ENCODE measurements at places on chromosomes 5 and 9.

DNA sequence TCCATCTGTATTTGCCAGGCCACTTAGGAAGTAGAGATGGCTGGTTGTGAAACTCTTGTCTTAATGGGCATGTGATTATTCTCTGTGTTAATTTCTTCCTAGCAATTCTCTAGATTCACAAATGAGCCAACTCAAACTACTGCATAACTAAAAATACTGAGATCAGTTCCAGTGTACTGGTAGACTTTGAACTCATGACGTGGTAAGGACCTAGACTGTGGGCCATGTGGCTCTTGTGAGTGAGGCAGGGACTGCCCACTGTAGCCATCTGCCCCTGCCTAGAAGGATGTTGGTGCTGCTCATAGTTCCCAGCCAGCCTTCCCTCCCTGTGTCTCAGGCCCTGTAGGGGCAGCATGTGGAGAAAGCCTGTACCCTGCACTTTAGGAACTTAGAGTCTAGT is 47.4 kb downstream of the CYSTM1 start:
- DNase-seq, result no peak

GRCh38 chr9:687034-687785 is 154.3 kb upstream of the DMRT1 start:
- no peak for DNase-seq

DNA sequence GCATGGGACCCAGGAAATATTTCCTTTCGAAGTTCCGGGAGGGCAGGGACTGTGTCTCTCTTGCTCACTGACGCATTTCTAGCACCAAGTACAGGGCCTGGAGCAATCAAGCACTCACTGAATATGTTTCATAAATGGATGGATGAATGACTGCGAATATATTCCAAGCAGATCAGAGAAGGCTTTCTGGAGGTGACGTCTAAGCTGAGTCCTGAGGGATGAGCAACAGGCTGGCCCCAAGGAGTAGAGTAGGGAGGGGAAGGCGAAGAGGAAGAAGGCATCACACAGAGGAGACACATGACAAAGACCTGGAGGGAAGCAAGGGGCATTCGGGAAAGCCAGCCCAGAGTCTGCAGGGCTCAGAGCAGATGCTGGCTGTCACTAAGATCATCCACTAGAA is 13.9 kb downstream of the ANXA6 start:
- no peak for DNase-seq

DNA sequence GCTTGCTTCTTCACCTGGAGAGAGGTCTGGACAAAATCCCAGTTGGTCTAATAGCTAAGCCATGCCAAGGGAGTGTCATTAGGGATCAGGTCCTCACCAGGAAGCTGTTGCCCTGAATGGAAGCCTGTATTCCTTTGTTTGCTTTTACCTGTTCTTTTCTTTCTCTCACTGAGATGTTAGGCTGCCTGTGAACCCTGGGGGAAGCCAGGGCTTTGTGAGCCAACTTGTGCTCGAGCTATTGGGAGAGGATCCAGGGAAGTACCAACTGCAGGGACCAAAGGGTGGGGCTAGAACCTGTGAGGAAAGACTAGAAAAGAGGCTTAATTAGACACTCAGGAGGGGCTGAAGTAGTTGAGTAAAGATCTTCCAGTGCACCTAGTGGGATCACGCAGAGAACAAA is 451.2 kb upstream of the TLE4 start:
- DNase-seq, result no peak

DNA sequence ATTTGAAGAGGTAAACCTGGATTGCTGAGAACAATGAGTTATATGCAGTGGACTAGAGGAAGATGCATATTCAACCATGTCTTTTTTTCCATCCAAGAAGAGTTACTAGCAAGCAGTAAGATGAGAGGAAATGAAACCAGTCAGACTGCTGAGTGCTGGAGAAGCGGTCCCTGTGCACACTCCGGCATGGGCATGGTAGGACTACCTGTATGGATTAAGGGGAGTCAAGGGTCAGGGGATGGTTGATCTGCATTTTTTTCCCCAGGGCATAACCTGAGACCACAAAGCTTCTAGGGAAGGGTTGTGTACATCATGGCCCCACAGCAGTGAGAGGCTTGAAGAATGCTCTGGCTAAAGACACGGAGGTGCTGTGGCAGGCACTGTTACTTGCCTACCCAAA is 76.6 kb upstream of the ZNF169 start:
- no peak for DNase-seq

DNA sequence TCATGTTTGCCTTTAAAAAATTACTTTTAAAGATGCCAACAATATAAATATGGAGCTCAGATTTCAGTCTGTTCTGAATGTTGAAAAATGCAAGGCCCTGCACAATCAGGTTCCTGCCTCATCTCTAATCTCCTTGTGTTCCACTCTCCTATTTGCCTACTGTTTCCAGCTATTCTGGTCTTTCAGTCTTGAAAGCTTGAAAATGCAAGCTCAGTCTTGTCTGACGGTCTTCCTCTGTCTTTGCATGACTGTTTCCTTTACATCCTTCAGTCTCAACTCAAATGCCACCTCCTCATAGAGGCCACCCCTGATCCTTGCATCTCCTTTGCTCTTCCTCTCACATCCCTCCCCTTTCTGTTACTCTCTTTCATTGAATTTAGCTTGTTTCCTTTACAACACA is 354.9 kb downstream of the KIF4B start:
- DNase-seq, result no peak

- DNase-seq, result no peak
Observed at GRCh38 chr5:95730011-95730700, 980 bp upstream of the RHOBTB3 start.

DNA sequence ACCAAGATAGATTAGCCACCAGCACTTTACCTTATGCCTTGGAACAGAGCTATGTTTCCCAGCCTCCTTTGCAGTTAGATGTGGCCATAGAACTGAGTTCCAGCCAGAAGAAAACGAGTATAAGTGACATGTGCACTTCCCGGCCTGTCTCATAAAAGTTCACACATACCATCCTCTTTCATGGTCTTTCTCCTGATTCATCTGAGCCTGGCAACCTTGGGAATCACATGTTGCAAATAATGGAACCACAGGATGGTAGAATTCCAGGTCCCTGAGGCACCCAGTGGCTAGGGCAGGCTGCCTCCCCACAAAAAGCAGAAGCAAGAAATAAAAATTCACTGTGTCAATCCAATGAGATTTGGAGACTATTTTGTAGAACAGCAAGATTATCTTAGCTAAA is 128.1 kb downstream of the PDE4D start:
- no peak for DNase-seq

- no peak for DNase-seq
Observed at GRCh38 chr5:36529142-36529541, 77.3 kb upstream of the SLC1A3 start.

GRCh38 chr5:73230264-73231245 is 57.6 kb downstream of the TMEM174 start:
- DNase-seq, result no peak

DNA sequence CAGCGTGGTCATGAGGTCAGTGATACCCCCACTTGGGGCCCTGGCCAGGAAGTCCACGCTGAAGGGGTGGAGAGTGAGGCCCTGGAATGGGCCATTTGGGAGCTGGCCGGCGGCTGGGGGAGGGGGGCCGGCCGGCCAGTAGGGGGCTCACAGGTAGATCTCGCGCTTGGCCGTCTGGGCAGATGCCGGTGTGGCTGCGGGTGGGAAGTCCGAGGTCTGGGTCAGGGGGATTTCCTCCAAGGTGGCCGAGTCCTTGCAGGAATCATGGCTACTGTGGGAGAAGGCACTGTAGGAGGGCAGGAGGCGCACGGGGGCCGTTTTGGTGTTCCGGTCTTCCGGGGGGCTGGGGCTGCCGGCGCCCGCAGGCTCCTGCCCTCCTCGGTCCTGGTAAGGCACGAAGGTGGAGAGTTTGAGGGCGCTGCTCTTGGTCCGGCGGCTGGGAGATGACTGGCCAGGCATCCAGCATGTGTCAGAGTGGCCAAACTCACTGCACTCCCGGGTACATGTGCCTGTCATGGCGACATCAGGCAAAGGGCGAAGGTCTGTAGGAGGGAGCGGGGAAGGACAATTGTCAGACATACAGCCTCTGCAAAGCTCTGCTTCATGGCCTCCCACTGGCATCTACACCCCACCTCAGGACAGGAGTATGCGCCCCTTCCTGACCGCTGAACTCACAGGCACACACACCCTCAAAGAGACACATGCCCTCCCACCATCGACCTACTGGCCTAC is 24.1 kb downstream of the PCDH1 start:
- DNase-seq, result no peak

Data from naive B cell (primary cell).